ENCODE measurements at places on chromosomes 4 and X.
A peak's percentile ranks its signal among the peaks of the same experiment; 100 is the strongest.

DNA sequence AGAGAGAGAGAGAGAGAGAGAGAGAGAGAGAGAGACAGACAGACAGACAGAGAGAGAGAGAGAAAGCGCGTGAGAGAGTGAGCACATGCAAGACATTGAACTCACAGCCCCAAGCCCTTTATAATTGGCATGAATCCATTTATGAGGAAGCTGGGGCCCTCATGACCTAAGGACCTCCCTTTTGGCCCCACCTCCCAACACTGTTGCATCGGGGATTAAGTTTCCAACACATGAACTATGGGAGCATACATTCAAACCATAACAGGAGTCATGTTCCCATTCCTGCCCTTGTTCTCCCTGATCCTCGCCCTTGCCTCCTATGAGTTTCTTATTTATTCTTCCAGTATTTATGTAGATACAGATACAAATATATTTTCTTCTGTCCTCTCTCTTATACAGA is 269.8 kb upstream of the ARX start:
- no peak for DNase-seq

- DNase-seq: no peak
Observed at GRCh38 chr4:6277139-6277802, 7.6 kb downstream of the WFS1 start.

GRCh38 chr4:4554234-4554633 is 12.4 kb upstream of the STX18 start:
- DNase-seq: no peak

- no peak for DNase-seq
Observed at GRCh38 chr4:52852711-52853110, 9.4 kb upstream of the RASL11B start.

- DNase-seq: no peak
Observed at GRCh38 chr4:85399270-85399669, 75.7 kb upstream of the ARHGAP24 start.

DNA sequence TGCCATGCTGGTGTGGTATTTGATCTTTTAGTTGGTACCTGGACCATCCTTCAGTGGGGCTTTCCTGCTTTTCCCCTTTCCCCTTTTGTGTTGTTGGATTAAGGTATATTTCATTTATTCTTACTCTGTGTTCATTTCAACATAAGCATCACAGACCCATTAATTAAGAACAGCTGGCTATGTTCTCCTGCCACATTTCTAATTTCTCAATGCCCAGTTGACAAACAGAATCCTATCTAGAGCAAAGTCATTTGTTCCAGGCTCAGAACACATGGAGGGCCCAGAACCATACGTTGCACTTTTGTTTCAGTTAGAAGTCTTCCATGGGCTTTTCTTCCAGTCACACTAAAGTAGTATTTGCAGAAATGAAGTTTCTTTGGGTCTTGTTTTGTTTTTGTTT is 46.1 kb upstream of the EOLA2 start:
- DNase-seq: no peak

DNA sequence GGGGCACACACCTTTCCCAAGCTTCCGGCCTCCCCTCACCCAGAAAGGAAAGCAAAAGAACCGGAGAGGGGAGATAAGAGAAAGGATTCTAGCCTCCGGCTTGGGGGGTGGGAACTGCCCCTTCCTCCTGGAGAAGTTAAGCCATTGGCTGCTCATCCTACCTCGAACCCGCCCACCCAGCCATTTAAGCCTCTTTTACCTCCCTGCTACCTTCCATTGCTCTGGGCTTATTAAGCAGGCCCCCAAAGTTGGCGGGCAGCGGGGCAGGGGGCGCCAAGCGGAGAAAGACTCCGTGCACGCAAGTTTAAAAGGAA is 2.3 kb downstream of the MAML3 start:
- DNase-seq: peak; percentile 67

DNA sequence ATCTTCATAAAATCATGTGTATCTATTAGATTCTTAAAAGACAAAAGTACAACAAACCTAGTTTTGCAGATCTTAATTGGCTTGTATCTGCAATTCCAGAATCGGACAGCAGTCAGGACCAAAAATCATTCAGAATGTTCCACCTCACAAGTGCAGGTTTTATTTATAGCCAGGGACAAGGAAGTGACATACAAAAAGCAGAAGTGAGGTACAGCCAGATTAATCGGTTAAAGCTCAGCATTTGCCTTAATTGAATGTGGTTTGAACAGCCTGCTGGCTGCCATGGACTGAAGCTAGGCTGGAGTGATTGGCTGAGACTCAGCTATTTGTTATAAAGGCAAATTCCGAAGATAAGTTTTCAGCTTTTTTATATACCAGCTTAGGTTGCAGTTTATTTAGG is 932.6 kb downstream of the C4orf33 start:
- DNase-seq: no peak

DNA sequence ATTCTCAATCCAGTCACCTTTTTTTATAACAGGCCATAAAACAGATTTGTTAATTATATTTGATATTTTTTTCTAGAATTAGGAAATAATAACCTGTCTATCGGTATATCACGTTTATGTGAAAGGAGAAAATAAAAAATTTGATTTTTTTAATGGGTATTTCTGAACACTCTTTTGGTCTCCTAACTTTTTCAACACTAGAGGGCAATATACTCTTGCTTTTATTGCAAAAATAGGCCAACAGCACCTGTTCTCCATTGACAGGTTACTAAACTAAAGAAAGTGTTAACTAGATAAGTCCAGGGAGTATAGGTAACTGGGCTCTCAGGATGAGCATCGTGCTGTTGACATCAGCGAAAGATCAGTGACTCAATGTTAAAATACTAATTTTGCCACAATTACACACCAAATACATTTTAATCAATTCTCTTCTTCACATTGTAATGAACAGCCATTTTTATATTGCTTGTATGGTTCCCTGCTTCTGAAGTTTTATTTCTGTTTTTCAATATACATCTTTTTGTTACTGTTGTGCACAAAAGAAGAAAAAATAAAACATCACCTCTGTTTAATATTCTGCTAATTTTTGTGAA is 22.8 kb downstream of the NDST4 start:
- no peak for DNase-seq

DNA sequence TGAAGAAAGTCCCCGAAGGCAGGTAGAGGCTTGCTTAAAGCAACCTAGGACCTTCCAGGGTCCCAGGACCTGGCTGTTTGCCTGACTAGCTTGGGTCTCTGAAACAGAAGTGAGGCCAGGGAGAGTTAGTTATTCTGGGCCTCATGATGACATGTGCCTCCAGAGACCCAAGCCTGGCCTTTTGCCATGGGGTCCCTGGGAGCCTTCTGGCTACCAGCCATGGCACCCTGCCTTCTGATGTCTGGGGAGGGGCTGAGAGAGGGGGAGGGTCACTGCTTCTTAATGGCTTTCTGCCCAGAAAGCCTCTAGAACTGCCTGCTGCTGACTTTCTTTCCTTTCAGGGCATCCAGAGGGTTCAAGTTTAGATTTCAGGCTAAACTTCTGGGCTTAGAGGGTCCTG is 1.0 kb upstream of the STARD8 start:
- DNase-seq: no peak

DNA sequence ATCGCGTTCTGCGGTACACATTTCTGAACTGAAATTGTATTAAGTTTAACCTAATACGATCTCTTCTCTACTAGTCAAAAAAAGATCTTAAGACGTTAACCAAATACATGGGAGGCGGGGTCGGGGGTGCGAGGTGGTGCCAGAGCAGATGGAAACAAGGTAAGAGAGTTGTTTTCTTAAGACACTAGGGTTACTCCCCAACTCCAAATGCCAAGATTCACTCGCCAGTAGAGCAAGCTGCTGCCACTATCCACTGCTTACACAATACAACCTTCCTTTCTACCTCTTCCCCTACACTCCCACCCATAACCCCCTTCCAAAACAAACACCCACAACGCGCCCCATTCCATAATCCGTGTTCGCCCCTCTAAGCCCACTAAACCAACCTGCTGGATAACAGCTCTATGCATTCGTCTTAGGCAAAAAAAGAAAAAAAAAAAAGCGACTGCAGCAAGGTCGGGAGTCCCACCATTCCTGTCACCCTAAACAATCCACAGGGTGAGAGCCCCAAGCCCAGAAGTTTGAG is 1.3 kb downstream of the LCORL start:
- DNase-seq: no peak

GRCh38 chr4:13543032-13543838 is 1.1 kb downstream of the NKX3-2 start:
- DNase-seq: no peak

DNA sequence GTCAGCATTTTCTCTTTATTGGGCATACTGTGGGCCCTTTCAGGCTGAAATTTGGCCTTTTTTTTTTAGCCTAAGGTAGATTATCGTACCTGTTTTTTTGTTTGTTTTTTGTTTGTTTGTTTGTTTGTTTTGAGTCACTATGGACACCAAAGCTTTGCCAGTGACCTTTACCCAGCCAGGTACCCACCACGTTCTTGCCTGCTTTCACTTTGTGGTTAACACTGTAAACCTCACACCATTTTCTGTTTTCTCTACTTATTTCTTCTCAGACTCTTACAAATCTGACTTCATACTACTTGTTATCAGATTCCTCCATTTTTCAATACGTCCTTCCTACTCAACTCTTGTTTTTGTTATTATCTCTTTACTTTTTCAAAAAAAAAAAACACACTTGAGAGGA is 81.5 kb downstream of the ZNF674 start:
- no peak for DNase-seq

GRCh38 chr4:129093191-129093920 is at the start of gene SCLT1:
TSS of gene SCLT1 (minus strand) at chr4:129093539. CDS start at chr4:129093103, 436 bp downstream.
- peak; percentile 94 for DNase-seq

DNA sequence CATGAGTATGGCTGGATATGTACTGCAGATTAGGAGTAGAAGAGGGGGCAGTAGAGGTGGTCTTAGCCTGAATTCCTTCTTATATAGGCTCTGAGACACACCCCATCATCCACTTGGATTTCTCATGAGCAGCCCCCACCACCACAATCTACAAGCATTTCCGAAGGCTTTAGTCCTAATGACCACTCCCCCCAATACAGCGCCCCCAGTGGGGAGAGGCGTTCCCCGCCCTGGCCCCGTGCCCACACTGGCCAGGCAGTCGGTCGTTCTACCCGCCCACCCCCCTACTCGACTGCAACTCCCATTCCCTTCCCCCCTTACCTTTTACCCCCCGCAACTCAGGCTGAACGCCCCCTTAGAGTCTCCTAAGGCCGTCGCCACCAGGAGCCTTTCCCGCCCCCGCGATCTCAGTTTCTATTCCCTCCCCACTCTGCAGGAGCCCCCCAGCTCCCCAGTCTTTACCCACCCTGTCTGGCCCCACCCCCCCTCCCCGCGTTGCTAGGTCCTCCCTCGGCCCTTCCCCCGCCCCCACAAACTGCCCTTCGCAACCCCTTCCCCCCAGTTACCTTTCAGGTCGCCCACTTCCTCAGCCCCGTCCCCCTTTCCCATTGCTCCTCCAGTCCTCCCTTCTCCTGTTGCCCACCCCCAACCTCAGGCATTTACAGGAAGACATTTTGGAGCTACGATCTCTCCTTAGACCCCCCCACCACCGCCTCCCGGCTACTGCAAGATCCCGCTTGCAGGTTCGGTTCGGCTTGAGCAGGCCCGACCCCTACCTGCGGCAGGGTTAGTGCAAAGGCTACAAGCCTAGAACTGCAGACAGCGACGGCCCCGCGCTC is 468 bp downstream of the ZMYM3 start:
- peak; percentile 55 for DNase-seq

DNA sequence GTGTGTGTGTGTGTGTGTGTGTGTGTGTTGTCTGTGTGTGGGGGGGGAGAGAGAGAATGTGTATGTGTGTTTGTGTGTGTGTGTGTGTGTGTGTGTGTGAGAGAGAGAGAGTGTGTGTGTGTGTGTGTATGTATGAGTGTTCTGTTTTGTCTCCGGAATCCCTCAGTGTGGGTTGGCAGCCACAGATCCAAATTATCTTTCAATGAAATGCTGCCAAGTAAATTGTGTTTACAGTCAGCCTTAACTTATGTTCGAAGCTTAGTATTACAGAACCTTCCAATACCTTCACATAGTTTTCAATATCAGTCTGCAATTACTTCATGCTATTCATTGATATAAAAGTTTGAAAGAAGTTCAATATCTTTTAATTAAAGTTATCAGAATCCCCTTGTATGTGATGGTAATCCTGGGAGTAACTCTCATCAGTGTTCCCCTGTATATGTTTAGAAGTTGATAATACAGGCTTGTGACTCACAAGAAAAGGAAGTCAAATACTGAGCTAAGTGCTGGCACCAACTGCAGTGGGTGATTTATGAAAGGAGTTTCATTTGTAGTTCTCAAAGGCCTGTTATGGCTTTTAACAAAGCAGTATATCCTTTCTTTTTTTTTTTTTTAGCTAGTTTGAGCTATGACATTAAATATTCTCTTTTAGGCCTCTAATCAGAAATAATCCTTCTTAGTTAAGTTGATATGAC is 51.6 kb upstream of the HTR2C start:
- DNase-seq: no peak

GRCh38 chr4:47120783-47121182 is 89.4 kb downstream of the GABRB1 start:
- DNase-seq: no peak

DNA sequence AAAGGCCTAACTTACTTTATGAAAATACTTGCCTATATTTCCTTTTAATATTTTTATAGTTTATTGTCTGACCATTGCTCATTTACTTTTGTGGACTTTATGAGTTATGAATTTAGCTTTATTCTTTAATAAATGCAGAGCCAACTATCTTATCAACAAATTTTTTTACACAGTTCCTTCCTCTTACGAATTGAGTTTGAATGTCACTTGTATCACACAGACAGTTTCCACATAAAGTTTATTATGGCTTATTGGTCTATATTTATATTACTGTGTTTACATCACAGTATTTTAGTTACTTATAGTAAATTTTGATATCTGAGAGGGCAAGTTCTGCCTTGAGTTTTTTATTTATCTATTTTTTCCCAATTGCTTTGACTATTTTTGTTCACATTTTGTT is 450.6 kb downstream of the C4orf33 start:
- DNase-seq: no peak

- DNase-seq: no peak
Observed at GRCh38 chrX:71565474-71566041, 12.7 kb upstream of the GCNA start.

DNA sequence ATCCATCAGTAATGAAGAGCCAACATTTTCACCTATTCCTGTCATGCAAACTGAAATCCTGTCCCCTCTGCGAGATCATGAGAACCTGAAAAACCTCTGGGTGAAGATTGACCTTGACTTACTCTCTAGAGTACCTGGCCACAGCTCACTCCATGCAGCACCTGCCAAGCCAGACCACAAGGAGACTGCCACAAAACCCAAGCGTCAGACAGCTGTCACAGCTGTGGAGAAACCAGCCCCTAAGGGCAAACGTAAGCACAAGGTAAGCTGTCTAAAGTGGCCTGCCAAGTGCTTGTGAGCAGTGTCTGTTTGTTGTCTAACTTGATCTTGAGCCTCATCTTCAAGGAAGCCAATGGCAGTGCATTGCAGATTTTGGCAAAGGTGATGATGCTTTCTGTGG is 455.9 kb downstream of the AFF2 start:
- DNase-seq: no peak

DNA sequence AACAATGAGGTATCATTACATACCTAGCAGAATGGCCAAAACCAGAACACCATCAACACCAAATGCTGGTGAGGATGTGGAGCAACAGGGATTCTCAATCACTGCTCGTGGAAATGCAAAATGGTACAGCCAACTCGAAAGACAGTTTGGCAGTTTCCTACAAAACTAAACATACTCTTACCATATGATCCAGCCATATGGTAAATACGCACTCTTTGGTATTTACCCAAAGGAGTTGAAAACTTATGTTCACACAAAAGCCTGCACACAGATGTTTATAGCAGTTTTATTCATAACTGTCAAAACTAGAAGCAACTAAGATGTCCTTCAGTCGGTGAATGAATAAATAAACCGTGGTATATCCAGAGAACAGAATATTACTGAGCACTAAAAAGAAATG is 7.8 kb downstream of the CASP3 start:
- DNase-seq: no peak

GRCh38 chr4:24794916-24795665 is at the start of gene SOD3:
TSS of gene SOD3 (plus strand) at chr4:24795573. CDS start at chr4:24799522, 3,949 bp downstream.
- no peak for DNase-seq

Measured in CD8-positive, alpha-beta memory T cell (primary cell).